Left renal cortex interstitium (tissue), 4 donors: ENCODE measurements at places on chromosomes 7 and 10. TPM values are rescaled to one million over a fixed set of nuclear protein-coding genes. Genes with fewer than 3 reads are reported as not detected.
A peak's percentile ranks its signal among the peaks of the same experiment; 100 is the strongest.

DNA sequence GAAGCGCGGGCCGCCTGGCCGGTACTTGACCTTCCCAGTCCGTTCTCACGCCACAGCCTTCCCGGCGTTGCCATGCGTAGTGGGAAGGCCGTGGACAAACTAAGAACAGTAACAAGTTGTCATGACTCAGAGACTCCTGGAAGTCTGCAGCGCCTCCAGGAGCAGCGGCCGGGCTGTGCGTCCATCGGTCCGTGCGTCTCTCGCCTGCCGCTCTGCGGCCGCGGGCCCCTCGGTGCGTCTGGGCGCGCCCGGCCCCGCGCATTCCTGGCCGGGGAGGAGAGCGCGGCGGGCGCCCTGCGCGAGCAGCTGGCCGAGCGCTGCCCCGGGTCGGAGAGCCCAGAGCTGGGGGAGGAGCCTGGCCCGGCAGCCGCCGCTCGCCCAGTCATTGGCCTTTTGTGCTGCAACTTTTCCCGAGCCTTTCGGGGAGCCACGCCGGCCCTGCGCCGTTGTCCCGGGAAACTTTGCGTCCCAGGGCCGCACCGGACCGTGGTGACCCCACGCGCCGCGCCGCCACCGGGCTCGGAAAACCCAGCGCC lies 123.7 kb downstream of the TACC2 start:
- DNase-seq = peak; percentile 59

- no peak for DNase-seq
These were observed 488.4 kb downstream of the NXPH1 start for GRCh38 chr7:8921807-8922206.

DNA sequence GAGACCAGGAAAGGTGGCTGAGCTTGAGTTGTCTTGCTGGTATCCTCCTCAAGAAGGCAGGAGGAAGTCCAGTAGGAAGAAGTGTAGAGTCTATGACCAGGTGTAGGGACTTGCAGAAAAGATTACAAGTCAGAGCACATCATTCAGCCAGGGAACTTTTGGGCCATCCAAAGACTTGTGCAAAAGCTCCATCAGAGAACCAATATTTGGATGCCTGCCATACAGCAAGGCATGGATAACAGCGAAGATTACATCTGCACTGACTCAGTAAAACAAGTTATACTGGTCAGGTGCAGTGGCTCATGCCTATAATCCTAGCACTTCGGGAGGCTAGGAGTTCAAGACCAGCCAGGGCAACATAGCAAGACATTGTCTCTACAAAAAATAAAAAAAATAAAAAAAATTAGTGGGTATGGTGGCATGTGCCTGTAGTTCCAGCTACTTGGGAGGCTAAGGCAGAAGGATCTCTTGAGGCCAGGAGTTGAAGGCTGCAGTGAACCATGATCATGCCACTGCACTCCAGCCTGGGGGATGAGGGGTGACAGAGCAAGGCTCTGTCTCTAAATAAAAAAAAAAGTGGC lies 13.2 kb upstream of the NMT2 start:
- DNase-seq = no peak

GRCh38 chr7:102891693-102892261 lies 21.0 kb upstream of the LRRC17 start:
- DNase-seq = no peak

GRCh38 chr7:121433775-121434174 lies 37.7 kb upstream of the FAM3C start:
- no peak for DNase-seq

- DNase-seq = no peak
These were observed 149.9 kb upstream of the KLF14 start for GRCh38 chr7:130883928-130884327.

The FGL2 gene
- polyA plus RNA-seq = 81.7 TPM

The ANK3 gene
- 115 TPM for polyA plus RNA-seq

The FAM25G gene
- polyA plus RNA-seq = 0.43 TPM

The STOX1 gene
- polyA plus RNA-seq = 13.1 TPM
